ENCODE measurements at places on chromosomes 7 and 10.

GRCh38 chr10:17527514-17528146 is 73.2 kb upstream of the ST8SIA6 start:
- no peak for DNase-seq

- DNase-seq: no peak
Measured at GRCh38 chr10:102647443-102648268, 3.4 kb downstream of the TRIM8 start.

DNA sequence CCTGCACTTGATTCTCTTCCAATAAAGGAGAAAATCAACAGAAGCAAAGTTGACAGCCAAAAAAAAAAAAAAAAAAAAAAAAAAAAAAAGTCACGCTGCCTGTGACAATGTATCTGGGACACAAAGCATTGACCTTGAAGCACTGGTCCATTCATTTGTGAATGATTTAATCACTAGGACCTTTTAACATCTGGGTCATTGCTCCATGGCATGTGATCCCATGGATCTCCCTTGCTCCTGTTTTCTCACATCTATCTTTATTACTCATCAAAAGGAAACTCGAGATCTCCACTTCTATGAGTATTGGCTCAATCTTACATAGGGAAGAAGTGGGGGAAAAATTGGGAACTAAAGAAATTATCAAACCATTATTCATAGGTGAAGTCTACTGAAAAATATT is 89.6 kb upstream of the SMIM30 start:
- no peak for DNase-seq

- DNase-seq: no peak
Measured at GRCh38 chr10:94608559-94608958, 63.0 kb downstream of the HELLS start.

- DNase-seq: no peak
Measured at GRCh38 chr10:78914060-78914378, 154.7 kb upstream of the ZMIZ1 start.

- DNase-seq: no peak
Measured at GRCh38 chr7:13839063-13839462, 150.4 kb downstream of the ETV1 start.
